ENCODE measurements at places on chromosomes 6 and 20.

GRCh38 chr6:72683797-72684196, 61.9 kb downstream of the KCNQ5 start:
- DNase-seq: no peak

- DNase-seq: no peak
Observed at GRCh38 chr6:101760843-101761621, 367.5 kb downstream of the GRIK2 start.

DNA sequence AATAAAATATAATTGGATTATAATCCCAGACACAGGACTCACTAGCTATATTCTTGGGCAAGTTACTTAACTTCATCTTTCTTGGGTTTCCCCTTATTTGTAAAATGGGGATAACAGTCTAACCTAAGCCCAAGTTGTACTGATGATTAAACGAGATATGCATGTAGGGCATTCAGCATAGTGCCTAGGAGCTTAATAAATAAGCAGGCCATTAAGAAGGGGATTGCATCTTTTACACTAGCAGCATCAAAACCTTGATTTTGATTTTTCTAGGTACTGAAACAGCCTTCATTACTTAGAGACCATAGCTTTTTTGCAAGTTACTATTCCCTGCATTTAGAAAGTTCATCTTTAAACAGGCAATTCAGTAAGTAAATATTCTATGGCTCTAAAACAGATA, 2.2 kb upstream of the QKI start:
- no peak for DNase-seq

DNA sequence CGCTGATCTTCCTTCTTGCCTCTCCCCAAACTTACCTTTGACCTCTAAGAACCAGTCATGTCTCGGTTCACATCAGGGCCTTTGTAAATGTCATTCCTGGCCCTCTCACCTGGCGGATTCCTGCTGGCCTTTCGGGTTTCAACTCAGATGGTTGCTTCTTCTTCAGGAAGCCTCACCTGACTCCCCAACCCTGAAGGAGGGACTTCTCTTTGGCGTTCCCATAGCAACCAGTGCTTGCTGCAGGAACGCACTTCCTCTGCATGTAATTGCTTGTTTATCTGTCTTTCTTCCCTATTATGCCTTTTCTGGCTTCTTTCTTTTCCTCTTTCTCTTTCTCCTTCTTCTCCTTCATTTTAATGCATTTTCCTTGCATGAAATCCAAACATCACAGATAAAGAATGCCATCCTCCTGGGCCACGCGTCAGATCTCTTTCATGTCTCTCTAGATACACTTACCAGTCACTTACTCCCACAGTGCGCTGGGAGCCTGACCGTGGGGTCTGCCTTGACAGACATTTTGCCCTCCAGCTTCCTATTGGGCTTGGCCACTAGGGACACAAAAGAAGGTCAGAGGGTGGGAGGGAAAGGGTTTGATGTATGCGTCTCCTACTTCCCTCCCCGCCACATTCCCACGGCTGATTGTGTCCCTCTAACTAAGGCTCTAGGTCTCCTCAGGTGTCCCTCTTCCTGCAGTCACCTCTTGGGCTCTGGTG, 295.7 kb upstream of the TSHZ2 start:
- no peak for DNase-seq

DNA sequence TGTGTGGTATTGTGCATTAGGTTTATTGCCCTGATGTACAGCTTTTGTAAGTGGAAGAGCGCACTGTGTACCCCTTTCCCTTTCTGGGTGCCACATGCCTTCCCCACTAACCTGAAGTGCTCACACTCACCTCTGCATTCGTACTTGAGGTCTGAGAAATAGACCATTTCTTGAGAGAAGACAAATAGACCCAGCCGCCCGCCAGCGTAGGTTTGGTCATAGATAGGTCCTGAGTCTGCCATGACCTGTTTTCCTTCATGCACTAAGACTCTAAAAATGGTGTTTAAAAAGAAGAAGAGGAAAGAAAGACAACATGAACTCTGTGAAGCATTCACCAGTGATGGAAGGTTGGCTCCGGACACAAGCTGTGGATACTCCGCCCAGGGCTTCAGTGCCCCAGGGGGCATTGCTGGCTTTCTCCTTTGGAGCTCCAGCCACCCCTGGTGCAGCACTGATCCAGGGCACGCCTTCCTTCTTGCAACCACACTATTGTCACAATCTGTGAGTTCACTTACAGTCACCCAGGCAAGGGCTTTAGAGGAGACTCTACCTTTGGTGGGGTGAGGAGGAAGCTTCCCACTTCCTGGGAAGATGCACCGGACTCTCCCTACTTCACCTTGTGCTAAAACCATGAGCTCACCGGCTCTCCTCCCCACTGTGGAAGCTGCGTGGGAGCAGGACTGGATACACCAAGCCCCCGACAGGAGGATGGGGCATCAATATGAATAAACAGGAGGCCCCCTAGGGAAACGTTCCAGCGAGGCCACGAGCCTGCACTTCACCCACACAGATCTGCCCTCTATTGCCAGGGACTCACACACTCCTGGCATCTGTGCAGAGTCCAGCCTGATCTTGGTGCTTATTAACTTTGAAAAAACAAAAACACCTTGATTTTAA, 33.3 kb downstream of the THBS2 start:
- DNase-seq: no peak

- no peak for DNase-seq
Observed at GRCh38 chr20:61419010-61419409, 166.9 kb downstream of the CDH4 start.

- DNase-seq: no peak
Observed at GRCh38 chr6:29831776-29832175, 4.2 kb downstream of the HLA-G start.

GRCh38 chr6:69917834-69918233, 51.5 kb downstream of the COL19A1 start:
- DNase-seq: peak; percentile 8

DNA sequence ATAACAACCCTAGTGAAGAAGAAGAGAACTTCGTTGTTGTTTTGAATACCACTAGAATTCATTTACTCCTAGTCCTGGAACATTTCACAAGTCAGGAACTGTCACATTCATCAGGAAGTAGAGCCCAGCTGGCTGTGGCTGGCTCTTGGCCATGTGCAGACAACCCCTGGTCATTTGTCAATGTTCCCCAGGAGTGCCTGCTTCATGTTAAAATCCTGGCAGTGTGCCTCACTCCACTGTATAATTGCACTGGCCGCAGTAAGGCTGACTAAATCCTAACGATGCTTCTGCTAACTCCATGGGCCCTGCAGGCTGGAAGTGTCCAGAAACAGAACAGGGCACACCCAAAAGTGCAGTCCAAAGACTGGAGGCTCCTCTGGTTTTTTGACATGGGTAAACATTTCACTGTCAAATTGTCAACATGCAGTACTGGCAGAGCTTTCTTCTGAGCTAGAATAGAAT, 41.5 kb upstream of the ADGRF1 start:
- no peak for DNase-seq

- no peak for DNase-seq
Observed at GRCh38 chr20:47931443-47931842, 146.2 kb upstream of the SULF2 start.

GRCh38 chr6:144659202-144660182, 374.4 kb downstream of the UTRN start:
- no peak for DNase-seq

- DNase-seq: no peak
Observed at GRCh38 chr20:39222101-39222500, 260.0 kb downstream of the DHX35 start.

DNA sequence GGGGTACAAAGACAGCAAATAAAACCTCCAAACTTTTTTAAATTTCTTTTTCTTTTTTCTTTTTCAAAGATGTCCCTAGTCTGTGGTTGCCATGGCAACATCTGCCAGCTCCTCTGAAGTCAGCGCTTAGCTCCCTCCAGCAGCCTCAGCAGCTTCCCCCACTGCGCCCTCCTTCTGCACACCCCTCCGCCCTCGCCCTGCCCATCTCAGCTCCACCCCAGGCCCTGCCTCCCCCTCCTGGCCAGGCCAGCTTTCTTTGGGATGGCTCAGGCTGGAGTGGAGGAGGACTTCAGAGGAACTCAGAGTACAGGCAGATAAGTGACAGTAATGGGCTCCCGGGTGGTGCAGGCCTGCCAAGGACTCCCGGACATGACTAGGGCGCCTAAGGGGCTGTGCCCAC, 104.6 kb downstream of the LRFN2 start:
- no peak for DNase-seq

DNA sequence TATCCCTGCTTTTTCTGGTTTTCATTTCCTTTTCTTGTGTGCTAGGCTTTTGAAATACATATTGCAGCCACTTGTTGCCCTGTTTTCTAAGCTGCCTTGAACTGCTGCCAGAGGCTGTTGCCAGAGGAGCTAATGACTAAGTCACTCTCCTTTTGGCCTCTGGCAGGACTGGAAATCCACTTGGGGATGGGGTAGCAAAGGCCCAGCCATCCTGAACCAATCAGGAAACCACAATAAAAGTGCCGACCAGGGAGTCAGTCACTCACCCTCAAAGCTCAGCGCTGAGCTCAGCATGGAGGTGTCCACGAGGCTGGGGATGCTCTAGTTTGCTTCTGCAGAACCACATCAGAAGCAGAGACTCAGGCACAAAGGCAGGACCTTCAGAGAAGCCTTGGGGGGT, 813.0 kb downstream of the DHX35 start:
- no peak for DNase-seq

GRCh38 chr20:21517566-21518277, 3.9 kb upstream of the NKX2-2 start:
- no peak for DNase-seq

GRCh38 chr6:144340541-144341371, 55.6 kb downstream of the UTRN start:
- DNase-seq: no peak

DNA sequence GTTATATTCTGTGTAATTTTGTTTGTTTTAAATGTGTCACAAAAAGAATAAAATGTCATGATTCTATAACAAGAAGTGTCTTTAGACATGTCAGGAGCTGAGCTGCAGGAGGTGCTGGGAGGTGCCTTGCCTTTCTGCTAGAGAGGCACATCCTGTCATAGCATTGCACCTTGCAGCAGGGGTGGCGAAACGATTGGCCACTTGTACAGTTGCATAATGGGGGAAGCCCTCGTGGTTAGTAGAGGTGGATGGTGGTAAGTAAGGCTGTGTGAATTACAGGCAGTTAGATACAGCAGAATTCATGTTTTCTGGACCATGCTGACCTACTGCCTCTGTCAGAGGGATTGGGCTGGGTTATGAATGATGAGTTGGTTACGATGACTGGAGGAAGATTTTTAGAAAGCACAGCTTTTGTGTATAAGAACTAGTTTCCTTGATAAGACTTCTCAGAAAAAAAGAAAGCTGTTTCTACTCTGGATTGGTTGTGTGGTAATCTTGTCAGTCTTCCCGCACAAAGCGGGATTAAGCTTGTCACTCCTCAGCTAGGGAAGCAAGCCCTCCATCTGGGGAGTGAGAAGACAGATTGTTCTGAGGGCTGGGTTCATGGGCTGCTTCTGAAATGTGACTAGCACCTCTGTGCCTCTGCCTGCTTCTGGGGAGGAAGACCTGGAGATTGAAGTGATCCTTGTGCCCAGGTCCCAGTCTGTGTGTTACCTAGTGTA, 74.9 kb downstream of the FOXO3 start:
- peak; percentile 15 for DNase-seq

DNA sequence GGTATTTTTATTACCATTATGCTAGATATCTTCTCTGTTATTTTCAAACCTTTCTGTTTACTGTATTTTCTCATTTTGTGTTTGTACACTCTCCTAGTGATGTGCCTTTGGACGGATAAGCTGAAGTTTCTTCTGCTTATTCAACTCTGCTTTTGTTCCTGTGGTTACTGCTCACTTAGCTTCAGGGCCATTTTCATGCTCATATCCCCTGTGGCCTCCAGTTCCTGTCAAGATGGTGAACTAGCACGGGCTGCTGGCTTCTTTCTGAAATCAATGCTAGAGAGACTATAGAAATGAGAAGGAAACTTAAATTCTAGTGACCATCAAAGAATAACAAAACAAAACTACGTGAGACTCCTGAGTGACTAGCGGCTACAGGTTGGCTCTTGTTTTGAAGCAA, 6.8 kb upstream of the CST8 start:
- no peak for DNase-seq

- no peak for DNase-seq
Observed at GRCh38 chr6:4599924-4600323, 176.3 kb upstream of the CDYL start.

- no peak for DNase-seq
Observed at GRCh38 chr6:9745966-9746365, 668.9 kb downstream of the TFAP2A start.

GRCh38 chr6:115551527-115551926, 509.2 kb downstream of the FRK start:
- DNase-seq: no peak

- DNase-seq: no peak
Observed at GRCh38 chr20:32488066-32488838, 96.9 kb downstream of the NOL4L start.

- no peak for DNase-seq
Observed at GRCh38 chr6:71509191-71510005, 220.8 kb downstream of the OGFRL1 start.

- no peak for DNase-seq
Observed at GRCh38 chr6:165858586-165858985, 195.5 kb upstream of the PDE10A start.

- DNase-seq: no peak
Observed at GRCh38 chr6:95227351-95227750, 350.0 kb upstream of the MANEA start.

- no peak for DNase-seq
Observed at GRCh38 chr6:170264086-170264485, 26.8 kb downstream of the DLL1 start.

GRCh38 chr6:81666481-81666880, 86.0 kb downstream of the TENT5A start:
- no peak for DNase-seq

DNA sequence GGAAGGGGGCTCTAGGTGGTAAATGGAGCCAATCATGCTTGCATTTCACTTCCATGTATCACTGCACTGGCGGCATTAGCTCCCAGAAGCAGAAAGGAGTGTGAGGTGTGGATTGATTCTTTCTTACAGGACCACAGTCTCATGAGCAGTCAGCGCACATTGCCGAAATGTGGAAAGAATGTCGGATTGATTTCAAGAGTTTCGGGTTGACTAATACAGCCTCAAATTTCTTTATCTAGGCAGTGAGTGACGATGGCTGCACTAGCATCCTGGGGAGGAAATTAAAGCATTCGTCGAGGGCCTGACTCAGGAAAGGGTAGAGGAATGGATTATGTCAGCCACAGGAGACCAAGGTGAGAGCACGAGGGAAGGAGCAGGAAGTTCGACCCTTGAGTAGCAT, 222.8 kb upstream of the CDYL start:
- no peak for DNase-seq

GRCh38 chr6:135212935-135213334, 31.8 kb downstream of the MYB start:
- DNase-seq: no peak

DNA sequence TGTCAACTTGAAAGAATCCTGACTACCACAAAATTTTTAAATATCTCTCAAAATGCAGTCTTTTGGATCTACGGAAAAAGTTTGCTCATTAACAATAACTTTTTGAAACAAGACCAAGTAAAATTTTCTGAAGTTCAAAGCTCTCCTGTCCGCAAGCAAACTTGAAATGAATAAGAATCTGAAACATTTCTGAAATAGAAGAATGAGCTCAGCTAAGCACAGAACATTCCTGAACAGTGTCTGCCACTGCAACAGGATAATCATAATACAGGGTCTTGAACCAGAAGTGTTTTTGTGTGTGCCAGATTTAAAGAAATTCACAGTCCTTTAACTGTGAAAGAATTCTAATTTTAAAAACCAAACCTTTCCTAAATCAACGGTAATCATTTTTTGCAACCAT, 49.1 kb upstream of the TASP1 start:
- no peak for DNase-seq
